ENCODE measurements at places on chromosomes 2 and 18.

GRCh38 chr18:49547701-49548100 lies 14.2 kb upstream of the LIPG start:
- DNase-seq, result no peak

GRCh38 chr2:47819834-47820233 lies 36.9 kb downstream of the MSH6 start:
- no peak for DNase-seq

GRCh38 chr18:8828300-8828699 lies 122.9 kb downstream of the MTCL1 start:
- DNase-seq, result no peak

DNA sequence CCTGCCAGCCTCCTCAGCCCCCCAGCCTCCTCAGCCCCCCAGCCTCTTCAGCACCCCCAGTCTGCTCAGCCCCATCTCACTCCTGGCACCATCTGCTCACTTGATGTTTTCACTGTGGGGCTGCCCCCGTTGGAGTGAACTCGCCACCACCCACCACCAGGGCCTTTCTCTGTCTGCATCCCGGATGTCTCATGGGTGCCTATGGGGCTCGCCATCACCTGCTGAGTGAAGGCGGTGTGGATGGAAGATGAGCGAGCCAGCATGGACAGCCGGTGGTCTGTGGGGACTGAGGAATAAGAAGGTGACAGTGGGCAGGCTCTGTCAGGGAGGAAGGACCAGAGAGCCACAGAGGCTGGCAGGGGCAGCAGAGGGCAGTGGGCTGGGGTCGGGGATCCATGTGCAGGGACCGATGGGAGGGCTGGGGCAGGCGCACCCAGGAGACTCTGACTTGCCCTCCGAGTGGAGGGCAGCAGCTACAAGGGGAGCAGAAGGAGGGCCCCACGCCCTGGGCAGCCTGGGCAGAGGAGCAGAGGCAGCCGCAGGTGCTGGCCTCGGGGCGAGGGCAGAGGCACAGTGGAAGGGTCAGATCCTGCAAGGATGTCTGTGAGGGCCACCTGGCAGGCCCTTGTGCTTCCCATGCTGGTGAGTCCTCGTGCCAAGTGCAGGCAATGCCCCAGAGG lies 74.7 kb upstream of the ODC1 start:
- no peak for DNase-seq

DNA sequence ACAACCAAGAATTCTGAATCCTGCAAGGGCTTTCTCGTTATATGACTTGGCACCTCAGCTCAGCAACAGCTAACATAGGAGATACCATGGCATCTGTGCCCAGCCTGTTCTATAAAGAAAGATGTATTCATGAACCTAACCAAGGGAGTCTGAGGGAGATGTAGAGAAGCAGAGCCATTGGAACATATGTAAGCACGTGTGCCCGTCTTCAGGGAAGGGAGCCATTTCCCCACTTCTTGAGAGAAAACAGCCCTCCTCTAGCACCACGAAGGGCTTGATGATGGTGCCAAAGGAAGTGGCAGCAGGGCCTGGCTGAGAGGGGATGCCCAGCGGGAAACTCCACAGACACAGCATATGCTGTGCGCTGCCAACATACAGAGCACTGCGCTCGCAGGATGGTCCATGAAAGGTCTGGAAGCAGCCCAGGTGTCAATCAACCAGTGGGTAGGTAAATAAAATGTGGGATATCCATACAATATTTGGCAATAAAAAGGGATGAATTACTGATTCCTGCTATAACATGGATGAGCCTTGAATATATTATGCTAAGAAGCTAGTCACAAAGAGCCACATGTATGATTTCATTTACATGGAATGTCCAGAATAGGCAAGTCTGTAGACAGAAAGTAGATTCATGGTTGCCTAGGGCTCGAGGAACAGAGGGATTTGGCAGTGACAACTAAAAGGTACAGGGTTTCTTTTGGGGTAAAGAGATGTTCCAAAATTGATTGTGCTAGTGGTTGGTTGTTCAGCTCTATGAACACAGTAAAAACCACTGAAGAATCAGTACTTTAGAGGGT lies 16.1 kb downstream of the TMEM247 start:
- DNase-seq, result no peak

DNA sequence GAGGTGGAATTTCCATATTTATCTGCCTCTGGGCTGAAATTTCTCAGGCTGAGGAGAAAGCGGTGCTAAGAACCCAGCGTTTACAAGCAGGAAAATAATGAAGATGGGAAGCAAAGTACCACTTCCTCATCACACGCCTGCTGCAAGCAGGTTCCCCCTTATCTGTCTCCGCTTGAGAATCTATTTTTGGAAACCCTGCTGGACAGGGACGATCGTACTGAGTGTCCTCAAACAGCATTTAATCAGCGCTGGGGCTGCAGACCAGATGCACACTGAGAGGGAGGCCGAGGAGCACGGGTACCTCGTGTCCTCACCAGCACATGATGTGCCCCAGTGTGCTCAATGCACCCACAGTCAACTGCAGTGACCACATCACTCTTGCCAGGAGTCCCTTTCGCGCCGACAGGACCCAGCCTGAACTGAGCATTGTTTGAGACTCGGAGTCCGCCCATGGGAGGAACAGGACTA lies 160.4 kb downstream of the HDAC4 start:
- no peak for DNase-seq

DNA sequence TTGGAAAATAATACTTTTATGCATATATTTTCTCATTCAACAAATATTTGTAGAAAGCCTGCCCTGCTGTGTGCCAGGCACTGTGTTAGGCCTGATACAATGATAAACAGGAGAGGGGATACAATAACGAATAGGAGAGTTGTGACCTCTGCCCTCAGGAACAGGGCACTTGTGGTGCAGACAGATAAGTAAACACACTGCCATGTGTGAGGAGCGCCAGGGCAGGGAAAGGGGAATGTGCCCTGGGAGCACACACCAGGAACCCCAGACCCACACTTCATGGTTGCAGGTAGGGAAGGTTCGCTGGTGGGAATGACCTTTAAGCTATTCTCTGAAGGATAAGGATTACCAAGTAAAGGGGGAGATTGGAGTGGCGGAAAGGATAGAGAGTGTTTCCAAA lies 42.2 kb upstream of the DSC1 start:
- DNase-seq, result no peak

DNA sequence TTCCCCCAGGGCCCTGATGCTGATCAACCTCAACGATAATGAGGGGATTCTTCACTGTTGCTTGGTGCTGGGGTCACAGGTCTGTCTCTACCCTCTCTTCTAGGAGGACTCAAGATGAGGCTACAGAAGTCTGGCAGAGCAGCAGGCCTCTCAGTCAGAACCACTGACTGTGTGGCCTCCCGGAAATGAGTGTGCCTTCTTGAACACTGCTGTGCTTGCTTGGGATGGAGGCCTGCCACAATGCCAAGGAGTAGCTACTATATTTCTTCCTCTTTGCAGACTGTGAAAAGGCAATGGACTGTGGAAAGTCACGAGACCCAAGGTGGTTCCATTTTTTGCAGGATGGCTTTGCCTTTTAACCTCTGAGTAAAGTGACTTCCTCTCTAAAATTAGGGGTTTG lies 5.8 kb upstream of the HOXD1 start:
- no peak for DNase-seq

- DNase-seq, result no peak
Observed at GRCh38 chr18:21774722-21775121, 34.1 kb downstream of the MIB1 start.

All from CD4-positive, alpha-beta T cell treated with Interleukin-1 beta for 1 hour (primary cell).